Osteocyte (in vitro differentiated cells): ENCODE measurements at places on chromosomes 12 and 14.

DNA sequence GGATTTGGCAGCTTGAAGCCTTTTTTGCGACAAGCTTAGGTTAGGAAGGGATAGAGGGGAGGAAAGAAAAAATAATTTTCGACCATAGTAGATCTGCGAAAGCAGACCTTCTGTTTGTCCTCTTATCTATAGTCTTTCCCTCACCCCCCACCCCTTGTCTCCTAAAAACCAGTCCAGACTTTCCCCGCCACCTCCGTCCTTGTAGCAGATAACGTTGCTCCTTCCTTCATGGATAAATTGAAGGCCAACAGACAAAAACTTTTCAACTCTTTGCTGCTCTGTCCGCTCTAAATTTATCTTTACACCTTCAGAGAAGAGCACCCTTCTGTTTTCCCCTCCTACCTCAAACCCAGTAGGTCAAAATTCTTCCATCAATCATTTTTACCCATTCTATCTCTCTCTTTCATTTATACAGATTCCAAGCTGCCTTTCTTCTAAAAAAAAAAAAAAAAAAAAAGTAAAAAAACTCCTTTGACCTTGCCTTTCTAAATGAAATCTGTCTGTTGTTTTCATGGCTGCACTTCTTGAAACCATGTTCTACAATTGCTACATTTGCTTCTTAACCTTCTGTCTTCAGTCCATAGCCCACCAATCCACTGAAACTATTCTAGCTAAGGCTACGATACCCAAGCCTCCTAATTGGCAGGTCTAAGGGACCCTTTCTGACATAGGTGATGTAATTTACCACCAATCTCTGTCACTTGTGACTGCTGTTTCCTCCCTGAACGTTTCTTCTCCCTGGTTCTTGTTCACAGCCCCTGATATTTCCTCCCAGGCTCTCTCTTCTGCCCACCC is 11.1 kb upstream of the NEMF start:
- no peak for DNase-seq

GRCh38 chr12:120843472-120843871 is 60.7 kb downstream of the SPPL3 start:
- no peak for DNase-seq

DNA sequence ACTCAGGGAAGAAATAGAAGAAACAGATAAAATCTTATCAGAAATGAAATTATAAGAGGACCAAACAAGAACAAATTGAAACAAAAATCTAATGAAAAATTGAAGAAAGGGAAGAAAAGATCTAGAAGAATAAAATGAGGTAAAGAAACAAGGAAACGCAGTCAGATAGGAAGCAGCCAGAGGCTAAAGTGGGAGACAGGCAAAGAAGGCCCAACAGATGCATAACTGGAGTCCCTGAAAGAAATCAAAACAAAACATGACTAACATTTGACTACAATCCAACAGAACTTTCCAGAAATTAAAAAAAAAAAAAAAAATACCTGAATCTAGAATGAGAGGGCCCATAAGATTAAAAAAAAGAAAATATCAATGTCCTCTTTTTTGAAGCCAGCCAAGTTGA is 65.6 kb downstream of the AMN start:
- DNase-seq, result no peak

GRCh38 chr14:94081386-94081820 is 293 bp downstream of the IFI27L1 start:
- no peak for DNase-seq

DNA sequence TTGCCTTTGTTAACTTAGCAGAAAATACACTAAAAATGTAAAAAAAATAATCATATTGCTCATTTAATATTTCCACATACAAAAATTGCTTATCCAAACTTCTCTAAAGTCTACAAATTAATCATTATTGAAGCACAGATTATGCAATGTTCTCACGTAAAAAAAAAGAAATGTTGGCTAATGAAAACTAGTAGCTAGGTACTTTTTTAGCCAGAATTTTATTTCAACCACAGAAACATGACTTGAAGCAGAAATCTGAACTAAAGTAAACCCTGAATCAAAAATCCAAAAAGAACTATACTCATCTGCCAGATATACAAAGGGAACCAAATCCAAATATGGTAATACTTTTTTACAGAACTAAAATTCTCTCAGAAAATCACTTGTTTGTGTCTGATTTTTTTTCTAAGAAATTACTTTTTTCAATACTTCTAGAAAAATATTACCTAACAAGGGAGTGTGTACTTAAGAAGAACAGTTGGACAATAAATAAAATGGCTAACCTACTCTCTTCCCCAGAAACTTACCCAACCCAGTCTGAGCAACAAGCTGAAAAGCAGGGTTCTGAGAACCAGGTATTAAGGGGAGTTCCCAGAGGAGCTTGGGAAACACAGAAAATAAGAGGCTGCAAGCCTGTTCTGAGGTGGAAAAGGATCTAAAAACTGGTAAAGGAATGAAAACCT is 78.4 kb upstream of the RAP1B start:
- DNase-seq, result no peak

DNA sequence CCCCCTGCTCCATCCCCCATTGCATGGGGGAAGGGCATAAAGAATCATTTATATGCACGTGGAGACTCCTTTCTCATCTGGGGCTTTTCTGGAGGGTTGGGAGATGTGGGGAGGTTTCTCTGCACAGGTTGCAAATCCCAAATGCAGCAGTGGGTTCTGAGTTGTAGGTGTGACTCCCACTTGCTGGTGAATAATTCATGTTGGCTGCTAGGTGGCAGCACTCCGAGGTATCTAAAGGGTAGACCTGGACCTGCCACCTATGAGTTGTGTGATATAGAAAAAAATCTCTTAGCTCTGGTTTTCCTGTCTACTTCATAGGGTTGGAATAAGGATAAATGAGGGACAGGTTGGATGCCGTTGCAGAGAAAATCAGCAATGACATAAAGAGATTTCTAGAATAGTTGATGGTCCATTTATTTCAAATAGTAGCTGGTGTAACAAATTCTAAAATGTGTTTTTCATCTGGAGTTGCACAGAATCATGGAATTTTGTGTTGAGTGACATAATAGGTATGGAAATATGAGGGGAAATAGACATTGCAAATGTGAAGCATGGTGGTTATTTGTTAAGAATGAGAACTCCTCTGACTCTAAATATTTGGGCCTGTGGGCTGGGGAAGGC is 4.6 kb downstream of the MARCHF9 start:
- DNase-seq, result no peak

GRCh38 chr14:77036484-77037214 is 8.1 kb upstream of the IRF2BPL start:
- DNase-seq, result no peak

DNA sequence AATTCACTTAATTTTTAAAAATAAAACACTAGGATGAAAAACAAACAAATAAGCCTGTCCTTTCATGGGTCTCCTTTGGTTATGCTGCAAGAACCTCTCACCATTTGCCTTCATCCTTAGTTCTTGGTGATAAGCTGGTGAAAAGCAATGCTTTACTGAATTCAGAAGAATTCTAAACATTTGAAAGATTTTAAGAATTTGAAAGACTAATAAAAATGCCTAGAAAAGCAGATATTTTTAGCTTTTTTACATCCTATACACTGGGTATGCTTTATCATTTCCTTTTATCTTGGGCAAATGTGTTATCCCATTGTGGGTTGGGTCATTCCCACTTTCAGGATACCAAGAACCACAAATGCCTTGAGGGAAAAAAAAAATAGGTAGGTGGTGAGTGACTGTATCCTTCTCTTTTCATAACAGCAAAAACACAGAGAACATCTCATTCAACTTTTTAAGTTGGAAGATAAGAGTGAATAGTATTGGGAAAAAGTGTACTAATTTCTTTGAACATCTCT is 197.1 kb upstream of the ABCD2 start:
- no peak for DNase-seq

- DNase-seq, result no peak
Observed at GRCh38 chr14:102506626-102506925, 3.0 kb downstream of the ANKRD9 start.

DNA sequence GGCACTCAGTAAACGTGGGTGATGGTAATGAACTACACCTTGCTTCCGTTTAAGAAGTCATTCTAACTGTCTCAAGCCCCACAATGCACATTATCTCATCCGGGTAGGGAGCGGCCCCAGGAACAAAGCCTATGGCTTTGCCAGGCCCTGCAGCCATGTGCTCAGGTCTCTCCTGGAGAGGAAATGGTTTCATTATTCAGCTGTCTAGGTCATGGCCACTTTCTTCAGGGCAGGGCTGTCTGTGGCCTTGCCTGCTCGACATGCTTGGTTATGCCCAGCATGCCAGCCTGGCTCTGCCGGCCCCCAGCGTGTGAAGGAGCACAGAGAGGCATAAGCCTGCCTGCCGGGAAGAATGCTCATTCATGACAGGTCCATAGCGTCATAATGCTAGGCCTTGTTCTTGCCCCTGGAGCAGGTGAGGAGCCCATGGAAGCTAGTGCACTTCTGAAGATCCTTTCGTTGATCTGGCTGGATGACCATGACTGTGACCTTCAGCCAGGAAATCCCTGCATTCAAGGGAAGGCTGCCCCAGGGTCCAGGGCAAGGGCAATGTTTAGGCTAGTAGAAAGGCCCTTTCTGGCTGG is 26.3 kb upstream of the FOS start:
- no peak for DNase-seq
